ENCODE measurements at places on chromosomes 4 and X.

GRCh38 chrX:22315151-22315550, 42.4 kb downstream of the CBLL2 start:
- DNase-seq, result no peak

DNA sequence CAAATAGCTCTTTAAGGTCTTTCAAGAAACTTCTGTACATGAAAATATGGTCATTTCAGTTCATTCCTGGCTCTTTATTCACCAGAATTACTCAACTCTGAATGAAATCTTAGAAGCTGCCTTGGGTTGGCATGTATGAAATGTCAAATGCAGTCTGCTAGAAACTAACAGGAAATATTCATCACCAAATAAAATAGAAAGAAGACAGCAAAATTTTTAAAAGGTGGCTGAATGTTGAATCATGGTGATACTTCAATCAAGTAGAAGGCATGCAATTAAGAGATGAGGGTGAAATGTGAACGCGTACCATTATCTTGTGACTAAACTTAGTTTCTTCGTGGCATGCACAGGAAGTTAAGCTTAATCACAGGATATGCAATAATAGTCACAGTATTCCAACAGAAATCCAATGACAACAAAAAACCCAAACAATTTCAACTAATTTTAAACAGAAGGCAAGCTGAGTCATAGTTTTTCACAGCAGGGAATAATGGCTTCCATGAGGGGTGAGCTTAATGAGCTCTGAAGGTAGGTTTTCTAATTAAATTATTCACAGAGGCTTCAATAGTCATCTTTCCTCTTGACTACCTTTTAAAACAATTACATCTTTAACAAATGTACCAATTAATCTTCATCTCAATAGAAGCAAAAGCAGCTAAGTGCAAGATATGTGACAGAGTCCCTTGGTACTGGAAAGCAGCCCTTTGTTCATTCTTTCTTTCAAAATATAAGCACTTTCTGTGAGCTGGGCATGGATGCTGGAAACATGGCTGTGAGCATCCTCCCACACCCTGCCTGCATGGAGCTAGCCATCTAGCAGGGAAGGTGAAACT, 44.5 kb downstream of the SCFD2 start:
- no peak for DNase-seq

DNA sequence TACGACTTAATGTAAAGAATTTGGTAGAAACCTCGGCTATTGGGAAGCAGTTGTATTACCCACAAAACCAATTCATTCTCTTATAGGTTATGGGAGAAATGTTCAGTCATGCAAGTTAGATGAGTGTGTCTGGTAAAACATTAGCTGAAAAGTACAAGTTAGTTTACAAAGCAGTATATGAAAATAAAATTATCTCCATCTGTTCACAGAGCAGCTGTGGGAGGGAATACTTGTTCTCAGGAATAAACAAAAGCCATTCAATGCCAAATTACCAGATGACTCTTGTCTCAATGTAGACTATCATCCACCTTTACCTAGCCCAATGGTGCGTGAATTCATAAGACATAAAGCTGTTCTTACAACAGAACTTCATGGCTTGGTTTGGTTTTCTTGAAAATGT, 28.6 kb downstream of the STAP1 start:
- no peak for DNase-seq

- no peak for DNase-seq
These were observed 89.9 kb downstream of the REPS2 start for GRCh38 chrX:17036171-17036961.

DNA sequence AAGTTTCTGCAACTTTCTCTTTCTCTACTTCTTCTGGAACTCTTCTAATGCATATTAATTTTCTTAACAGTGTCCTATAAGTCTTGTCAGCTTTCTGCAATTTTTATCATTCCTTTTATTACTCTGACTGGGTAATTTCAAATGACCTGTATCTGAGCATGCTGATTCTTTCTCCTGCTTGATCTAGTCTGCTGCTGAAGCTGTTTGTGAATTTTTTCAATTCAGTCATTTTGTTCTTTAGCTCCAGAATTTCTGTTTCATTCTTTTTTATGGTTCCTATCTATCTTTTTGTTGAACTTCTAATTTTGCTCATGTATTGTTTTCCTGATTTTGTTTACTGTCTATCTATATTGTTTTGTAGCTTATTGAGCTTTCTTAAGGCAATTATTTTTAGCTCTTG, 1.5 kb upstream of the KLKB1 start:
- DNase-seq, result no peak

DNA sequence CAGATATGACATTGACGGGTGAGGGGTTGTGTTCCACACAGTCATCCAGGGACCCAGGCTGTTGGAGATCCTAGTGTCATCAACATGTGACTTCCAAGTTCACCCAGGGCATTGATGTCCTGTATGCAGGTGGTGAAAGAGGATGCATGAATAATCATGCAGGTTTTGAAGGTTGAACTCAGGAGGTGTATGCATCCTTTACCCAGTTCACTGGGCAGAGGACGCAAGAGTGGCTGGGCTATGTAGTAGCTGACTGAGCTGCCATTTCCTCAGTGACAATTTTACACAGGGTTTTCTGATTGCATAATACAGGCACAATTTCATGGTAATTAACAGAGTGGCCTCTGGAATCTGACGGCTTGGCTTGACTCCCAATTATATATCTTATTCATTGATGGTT, 323.0 kb downstream of the HS3ST1 start:
- DNase-seq, result no peak

GRCh38 chr4:139416073-139416673, 37.7 kb upstream of the RAB33B start:
- DNase-seq, result peak; percentile 42

GRCh38 chr4:138588501-138588900, 346.4 kb upstream of the SLC7A11 start:
- DNase-seq, result no peak

- no peak for DNase-seq
These were observed 18.9 kb downstream of the LAMP2 start for GRCh38 chrX:120450163-120450562.

Measured in naive thymus-derived CD4-positive, alpha-beta T cell (primary cell).